Cardiac fibroblast (primary cell): ENCODE measurements at places on chromosomes 13 and 19.
A peak's percentile ranks its signal among the peaks of the same experiment; 100 is the strongest.

GRCh38 chr13:22278336-22278929 is 607.6 kb downstream of the FGF9 start:
- peak; percentile 2 for DNase-seq

DNA sequence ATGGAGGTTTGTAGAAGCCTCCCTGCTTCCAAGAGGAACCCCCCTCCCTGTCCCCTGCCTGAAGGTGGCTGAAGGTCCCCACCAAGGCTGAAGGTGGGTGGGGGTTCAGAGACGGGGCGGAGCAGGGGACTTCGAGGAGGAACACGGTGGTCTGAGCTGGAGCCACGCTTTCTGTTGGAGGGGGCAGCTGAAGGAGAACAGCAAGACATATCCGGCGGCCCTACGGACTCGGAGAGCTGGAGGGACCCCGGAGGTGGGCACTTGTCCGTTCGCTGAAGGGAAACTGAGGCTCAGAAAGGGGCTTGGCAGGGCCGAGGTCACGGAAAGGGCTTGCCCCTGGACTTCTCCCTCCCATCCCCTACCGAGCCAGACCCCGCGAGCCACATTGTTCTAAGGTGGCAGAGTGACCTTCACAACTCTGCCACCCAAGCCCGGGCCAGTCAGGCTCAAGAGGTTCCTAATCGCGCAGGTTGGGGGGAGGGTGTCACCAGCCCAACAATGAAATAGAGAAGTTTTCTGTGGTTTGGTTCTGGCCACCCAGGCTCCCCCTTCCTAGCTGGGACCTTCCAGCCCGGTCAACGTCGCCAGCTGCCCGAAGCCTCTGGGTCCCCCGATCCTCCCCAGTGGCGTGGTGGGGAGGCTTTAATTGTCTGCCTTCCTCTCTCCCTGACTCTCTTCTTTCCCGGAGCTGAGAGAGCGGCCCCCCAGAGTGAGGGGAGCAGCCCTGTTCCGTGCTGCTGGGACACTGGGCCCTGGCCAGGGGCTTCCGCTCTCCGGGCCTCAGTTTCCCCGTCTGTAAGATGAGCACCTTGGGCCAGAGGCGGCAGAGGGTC is 15.5 kb upstream of the KCNN1 start:
- DNase-seq, result no peak

DNA sequence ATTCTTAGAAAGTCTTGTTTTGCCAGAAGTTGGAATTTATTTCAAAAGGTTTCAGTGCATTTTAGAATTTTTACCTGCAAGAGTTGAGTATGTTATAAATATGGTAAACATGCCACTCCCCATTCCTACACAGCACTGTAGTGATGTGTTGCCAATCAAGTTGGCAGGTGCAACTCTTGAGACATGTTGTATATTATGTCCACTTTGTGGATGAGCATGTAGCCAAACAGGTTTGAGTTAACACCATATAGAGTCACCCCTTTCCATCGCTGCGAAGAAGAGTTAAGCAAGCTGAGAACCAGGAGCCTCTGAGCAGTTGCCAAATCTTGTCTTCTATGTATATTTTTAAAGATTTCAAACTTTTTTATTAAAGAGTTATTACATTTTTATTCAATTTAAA is 359.8 kb downstream of the LMO7 start:
- DNase-seq, result no peak

DNA sequence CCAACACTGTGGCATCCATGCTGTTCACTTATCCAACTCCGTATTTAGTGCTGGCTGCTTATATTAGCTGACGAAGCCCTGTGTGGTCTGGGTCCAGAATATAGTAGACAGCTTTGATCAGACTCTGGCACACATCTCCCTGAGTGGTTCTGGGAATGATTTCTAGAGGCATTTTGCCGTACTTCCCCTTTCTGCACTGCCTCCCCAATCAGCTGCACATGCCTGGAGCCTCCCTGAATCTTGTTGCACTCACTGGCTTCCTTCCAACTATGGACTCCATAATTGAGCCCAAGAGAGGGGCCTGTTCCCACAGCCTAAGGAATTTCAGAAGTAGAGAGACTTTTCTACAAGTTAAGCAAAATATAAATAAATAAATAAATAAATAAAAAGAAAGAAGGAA is 30.4 kb upstream of the PCDH8 start:
- DNase-seq, result no peak

- no peak for DNase-seq
Measured at GRCh38 chr19:13959141-13959961, 7.0 kb downstream of the DCAF15 start.

DNA sequence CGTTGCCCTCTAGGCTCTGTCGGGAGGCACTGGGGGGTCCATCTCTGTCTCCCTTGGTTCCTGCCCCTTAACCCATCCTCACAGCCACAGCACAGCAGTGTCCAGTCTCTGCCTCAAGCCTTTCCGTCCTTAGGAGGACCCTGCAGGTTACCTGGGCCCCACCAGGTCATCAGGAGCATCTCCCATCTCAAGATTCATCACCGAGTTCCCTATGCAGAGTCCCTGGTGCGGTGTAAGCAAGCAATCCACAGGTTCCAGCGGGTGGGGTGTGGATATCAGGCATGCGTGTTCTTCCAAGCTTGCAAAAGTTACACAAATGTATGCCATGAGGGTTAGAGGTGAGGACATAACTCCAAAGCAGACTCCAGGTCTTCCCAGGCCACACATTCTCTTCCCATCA is 20.9 kb upstream of the GAS6 start:
- no peak for DNase-seq

DNA sequence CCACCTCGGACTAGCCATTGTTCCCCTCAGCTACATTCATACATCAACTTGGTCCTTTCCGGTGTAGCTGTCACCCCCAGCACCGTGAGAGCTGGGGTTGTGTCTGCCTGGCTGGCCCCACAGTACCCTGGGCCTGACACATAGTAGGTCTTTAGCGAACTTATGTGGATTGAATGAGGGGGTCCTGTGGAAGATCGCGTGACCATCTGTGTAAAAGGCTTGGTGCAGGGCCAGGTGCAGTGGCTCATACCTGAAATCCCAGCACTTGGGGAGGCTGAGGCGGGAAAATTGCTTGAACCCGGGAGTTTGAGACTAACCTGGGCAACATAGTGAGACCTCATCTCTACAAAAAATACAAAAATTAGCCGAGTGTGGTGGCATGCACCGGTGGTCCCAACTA is 2.0 kb downstream of the SMARCA4 start:
- no peak for DNase-seq

DNA sequence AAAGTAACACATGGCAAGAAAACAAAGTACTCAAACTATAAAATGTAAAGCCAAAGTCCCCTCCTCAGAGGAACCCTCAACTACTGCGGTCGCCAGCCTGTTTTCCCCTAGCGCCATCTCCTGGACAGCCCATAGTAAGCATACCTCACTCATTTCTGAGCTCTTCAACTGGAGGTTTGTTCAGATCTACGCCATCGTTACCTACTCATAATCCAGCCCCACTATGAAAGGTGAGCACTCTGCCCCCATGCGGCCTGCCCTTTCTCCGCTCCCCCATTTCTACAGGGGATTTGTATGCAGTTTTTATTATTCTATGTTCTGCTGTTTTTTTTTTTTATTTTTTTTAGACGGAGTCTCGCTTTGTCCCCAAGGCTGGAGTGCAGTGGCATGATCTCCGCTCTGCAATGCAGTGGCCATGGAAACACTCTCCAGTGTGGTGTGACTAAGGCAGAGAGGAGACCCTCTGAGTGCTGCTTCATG is 26.2 kb downstream of the OPA3 start:
- DNase-seq, result peak; percentile 57

- no peak for DNase-seq
Measured at GRCh38 chr13:94128430-94128829, 351.1 kb downstream of the DCT start.

- DNase-seq, result no peak
Measured at GRCh38 chr19:13894552-13894951, 11.4 kb downstream of the BRME1 start.

DNA sequence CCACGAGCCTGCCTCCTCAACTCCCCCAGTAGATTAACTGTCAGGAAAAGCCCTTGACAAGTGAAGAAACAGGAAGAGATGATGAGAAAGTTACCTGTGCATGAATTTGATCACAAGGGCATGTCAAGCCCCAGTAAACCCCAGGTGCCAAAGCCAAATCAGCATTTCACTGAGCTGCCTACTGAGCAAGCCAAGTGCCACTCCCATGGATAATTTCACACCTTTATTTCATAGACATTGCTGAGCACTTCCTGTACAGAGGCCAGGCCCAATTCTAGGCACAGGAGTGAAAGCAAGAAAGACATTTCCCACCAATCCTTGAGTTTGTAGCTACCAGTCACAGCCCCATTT is 2.4 kb downstream of the GADD45GIP1 start:
- DNase-seq, result no peak

- DNase-seq, result no peak
Measured at GRCh38 chr13:113819731-113820715, 43.9 kb downstream of the GAS6 start.

GRCh38 chr19:45960595-45961235 is 12.9 kb downstream of the NOVA2 start:
- DNase-seq, result no peak

DNA sequence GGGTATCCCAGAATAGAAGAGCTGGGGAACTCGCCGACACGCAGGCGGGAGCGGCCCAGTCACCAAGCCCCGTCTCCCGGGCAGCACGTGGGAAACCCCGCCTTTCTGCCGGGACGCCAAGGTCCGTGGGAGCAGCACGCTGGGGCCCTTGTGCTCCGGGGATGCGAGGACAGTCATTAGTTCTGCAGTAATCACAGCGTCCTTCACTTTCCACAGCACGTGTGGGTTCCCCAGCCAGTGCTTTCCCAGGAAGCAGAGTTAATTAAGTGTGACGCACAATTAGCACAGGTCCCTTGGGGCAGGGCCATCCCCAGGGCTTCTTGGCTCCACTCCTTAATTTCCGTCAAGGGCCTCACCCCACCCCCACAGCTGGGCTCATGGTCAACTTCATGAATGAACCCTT is 64.3 kb upstream of the C13orf46 start:
- DNase-seq, result peak; percentile 36

DNA sequence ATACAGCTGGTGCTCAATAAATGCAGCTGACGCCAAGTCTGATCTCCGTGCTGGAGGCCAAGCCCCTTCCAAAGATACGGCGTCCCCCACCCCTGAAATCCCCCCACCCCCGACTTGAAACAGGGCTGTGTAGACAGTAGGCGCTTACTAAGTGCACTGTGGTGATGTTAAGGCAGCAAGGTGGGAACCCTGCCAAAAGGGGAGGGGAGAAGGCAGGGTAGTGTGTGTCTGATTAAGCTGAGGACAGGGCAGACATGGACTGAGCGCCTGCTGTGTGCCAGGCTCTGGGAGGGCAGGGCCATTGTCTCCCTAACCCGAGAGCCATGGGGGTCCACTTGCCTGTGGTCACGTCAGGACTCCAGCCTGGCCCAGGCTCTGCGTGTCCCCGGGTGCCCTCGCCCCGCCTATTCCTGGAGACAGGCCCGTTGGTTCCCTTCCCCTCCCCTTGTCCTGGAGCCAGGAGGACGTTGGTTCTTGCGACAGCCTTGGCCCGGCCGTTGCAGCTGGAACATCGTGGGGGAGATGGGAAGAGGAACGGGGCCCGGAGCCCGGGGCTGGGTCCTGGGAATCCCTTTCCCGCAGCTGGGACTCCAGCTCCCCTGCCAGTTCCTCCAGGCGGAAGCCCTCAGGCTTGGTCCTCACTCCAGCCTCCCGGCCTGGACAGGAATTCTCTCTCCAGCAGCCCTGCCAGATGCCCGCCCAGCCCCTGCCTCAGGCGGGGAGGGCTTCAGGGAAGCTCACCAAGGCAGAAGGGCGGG is 1.7 kb upstream of the ELANE start:
- DNase-seq, result peak; percentile 89

GRCh38 chr13:67353941-67354340 is 123.8 kb upstream of the PCDH9 start:
- DNase-seq, result peak; percentile 69

DNA sequence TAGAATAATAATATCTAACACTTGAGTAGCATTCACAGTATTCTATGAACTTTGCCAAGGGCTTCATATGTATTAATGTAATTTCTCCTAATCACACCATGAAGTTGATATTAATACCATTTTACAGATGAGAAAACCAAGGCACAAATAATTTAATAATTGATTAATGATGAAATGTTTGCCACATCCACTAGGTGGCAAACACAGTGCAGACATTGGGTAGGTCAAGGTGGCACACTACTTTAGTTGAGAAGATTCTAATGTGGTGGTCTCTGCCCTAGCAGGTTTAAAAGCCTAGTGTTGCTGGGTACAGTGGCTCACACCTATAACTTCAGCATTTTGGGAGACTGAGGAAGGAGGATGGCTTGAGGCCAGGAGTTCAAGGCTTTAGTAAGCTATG is 412.4 kb downstream of the SUCLA2 start:
- no peak for DNase-seq

DNA sequence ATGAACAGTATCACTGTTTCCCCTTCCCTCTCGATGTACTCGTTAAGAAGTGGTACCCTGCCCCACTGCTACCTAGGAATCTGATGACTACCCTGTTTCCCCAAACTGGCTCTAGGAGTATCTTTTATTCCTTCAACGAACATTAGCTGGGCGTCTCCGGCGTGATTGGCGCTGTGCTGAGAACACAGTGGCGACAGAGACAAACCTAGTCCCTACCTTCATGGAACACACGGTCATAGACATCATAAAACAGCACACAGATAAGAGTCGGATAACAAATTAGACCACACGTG is 730 bp downstream of the SYMPK start:
- no peak for DNase-seq

DNA sequence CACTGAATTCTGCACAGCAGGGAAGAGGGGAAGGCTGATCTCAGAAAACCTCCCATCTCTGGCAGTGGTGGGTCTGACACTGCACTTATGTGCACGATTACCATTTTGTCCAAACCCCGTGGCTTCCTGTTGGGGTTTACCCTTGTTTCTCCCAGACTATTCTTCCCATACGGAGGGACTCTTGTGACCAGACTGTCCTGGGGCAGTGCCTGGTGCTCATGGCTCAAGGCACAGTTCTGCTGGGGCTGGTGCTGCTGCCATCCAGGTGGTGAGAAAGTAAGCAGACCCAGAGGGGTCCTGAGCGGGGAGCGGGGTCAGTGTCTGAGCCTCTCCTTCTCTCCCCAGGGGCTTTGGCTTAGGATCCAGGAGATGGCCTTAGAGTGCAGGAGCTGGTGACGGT is 5.1 kb upstream of the SIGLEC9 start:
- DNase-seq, result no peak

DNA sequence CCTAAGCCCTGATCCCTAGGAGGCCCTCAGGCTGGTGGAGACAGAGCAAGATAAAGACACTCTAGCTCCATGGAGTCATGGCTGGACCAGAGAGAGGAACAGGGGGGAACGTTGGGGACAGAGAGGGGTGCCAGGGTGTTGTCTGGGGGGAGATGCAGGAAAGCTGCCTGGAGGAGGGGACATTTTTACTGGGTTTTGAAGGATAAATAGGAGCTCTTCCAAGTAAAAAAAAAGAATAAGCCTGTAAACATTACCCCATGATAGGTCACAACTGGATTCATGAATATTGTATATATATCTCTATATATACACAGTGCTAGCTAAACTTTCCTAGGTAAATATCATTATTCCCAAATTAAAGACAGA is 714 bp downstream of the HSH2D start:
- DNase-seq, result no peak

GRCh38 chr13:113465300-113465699 is 12.0 kb upstream of the ADPRHL1 start:
- no peak for DNase-seq
